ENCODE measurements at places on chromosomes 4 and X. TPM values are rescaled to one million over a fixed set of nuclear protein-coding genes. Genes with fewer than 3 reads are reported as not detected.

EPGN gene
- not detected for total RNA-seq

BEX2 gene
- 0.48 TPM for total RNA-seq

TKTL2 gene
- total RNA-seq: not detected

DNA sequence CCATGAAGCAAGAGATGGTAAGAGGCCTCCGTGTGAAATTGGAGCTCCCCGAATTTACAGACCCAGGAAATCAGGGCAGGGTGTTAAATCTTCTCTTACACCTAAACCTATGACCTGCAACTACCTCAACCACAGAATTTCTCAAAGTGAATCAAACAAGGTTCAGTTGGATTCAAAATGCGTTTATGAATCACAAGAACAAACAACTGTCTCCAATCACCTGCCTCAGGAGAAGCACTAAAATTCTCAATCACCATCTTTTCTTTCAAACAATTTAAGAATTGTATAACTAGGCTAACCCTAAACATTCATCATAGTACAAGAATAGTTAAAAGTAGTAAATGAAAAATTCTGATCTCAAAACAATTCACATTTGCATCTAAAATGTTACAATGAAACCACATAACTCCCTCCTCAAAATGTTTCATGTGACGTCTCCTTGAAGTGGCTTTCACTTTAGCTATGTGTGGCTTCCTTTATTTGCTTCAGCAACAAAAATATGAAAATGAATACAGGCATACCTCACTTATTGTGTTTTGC is 19.2 kb downstream of the PPP3CA start:
- no peak for DNase-seq

GRCh38 chr4:143514169-143514495 is 630 bp downstream of the SMARCA5 start:
- DNase-seq: no peak

- no peak for DNase-seq
These were observed 354.1 kb upstream of the DIPK2B start for GRCh38 chrX:45554736-45555135.

GRCh38 chrX:4800756-4801155 is 1087.3 kb upstream of the PRKX start:
- DNase-seq: no peak

DNA sequence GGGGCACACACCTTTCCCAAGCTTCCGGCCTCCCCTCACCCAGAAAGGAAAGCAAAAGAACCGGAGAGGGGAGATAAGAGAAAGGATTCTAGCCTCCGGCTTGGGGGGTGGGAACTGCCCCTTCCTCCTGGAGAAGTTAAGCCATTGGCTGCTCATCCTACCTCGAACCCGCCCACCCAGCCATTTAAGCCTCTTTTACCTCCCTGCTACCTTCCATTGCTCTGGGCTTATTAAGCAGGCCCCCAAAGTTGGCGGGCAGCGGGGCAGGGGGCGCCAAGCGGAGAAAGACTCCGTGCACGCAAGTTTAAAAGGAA is 2.3 kb downstream of the MAML3 start:
- peak; percentile 90 for DNase-seq

GRCh38 chrX:130167040-130167439 is 1.4 kb upstream of the AIFM1 start:
- no peak for DNase-seq
